ENCODE measurements at places on chromosomes 12 and 14. TPM values are rescaled to one million over a fixed set of nuclear protein-coding genes. Genes with fewer than 3 reads are reported as not detected.

GRCh38 chr12:95721320-95721719 is 69.2 kb downstream of the NTN4 start:
- DNase-seq = no peak

DNA sequence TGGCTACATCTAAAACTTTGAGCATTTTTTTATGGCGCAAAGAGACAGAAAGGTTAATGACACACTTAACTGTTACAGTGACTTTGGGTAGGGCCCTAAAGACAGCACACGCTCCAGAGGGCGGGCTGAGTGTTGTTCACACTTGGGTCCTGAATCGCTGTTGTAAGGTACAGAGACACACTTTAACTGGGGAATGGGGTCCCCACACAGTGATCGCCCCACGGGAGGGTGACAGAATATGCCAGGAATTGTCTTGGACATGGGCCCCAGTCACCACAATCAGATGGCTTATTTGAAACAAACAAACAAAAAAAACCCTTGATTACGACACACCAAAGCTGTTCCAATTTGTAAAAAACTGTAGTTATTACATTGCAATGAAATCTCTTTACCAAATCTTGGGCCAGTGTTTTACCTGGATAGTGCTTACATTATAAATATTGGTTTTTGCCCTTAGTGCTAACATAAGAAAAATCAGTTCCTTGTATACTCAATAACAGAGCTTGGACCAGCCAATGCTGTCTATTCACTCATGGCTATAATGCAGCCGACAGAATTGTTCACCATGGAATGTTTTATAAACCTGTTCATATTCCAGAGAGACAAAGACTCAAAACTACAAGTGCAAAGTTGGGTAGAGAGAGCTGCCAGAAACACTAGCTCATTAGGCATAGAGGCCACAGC is 28.3 kb downstream of the KCTD10 start:
- no peak for DNase-seq

DNA sequence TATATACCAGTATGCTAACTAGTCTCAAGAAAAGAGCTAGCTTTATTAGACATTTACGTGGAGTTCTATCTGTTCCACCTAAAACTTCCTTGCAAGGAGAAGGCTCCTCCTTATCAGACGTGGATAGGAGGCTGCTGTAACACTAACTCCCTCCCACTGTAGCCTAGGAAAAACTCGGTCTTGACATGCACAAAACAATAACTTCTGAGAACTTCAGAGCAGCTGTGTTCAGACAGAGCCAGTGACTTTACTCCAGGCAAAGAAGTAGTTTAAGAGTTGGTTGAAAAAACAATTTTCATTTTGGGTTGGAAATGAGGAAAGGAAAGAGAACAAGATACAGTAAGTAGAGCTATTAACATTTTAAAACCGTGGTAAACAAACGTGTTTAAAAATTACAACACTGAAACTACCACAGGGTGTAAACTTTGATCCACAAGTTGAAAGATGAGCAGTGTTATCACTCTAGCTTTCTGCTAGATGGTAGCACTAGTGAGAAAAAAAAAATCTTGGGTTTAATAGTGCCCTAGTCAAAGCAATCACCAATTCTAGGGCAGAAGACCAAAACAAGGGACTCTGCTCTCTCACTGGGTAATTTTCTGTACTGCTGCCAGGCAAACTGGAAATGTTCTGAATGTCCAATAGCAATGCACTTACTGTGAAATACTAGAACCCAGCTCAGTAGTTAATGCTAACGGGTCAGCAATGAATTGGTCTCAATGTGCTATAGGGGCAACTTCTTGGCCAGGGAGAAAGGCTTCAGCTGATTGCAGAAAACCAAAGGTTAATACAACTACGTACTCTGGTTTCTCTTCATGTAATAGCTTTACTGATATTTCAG is 2.4 kb downstream of the ATF7 start:
- DNase-seq = no peak

GRCh38 chr12:101859664-101860607 is 17.4 kb upstream of the DRAM1 start:
- no peak for DNase-seq

DNA sequence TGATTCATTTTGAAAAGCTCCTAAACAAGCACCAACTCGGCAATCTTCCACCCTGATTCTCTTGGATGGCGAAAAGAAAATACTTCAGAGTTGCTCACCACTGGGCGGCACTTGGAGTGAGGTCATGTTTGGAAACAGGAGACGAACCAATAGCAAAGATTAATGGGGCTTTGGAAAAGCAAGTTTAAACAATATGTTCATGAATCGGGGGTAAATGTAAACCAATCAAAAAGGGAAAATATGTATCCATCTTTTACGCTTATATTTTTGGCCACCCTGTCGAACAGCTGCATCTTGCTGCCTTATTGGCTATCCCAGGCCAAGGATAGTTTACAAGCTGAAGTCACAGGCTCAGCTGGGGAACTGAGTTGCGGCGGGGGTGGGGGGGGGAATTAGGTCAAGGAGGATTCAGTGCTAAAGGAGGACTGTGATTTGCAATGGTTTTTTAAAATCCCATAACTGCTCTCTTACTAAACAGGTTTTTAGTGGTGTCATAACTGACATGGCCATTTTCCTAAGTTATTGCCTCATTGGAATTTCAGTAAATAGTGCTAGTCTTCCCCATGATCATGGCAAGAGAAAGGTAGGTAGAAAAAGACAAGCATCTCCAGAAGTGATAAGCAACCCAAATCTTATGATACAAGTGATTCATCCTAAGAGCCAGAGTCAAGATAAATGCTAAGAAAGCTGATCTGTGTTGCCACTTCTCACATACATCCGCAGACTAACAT is 210.6 kb downstream of the PHLDA1 start:
- no peak for DNase-seq

DNA sequence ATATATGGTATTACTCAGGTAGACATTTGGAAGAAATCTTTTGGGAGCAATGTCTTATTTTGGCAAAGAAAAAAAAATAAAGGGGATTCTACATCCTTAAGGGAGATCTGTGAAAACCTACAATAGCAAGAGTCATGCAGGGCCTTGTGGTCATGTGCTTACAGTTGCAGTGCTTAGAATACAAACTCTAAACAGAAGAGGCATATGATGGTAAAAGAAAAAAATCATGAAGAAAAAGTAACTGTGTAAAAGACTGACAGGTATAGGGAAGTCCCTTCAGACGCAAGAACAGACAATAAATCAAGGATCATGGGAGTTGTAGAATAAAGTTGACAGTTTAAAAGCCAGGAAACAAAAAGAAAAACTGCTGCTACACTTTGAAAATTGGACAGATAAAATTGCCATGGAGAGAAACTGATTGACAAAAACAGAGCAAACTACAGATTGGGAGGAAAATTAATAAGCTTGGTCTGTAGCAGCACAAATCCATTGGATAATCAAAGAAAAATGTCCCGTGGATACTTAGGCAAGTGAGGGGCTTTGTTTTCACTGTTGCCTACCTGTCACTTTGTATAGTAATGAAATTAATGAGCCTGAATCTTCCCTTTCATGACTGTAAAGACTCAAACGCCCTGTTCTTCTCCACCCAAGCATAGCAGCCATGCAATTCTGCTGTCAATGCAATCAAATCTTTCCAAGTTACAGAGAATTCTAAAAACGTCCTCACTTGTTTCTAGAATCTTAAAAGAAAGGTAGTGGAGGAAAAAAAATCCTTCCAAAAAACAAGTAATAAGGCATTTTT is 402.0 kb downstream of the SYT1 start:
- no peak for DNase-seq

DNA sequence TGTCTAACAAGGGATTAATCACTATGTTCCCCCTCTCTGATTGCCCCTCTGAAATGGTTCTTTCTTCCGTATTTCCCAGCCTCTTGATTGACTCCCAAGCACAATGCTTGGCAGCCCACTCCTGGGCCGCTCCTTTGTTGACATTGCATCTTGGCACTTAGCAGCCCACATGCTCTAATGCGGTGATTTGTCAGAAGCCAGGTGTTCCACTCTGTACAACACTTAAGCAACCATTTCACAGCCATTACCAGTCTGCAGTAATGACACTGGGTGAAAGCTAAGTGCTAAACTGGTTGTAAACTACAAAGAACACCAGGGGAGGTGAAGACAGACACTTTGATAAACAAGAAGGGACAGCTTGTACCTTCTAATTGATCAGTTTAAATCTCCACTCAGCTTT is 353.5 kb downstream of the TMEM132D start:
- DNase-seq = no peak

- no peak for DNase-seq
Measured at GRCh38 chr14:90600619-90601018, 203.8 kb downstream of the CALM1 start.

DNA sequence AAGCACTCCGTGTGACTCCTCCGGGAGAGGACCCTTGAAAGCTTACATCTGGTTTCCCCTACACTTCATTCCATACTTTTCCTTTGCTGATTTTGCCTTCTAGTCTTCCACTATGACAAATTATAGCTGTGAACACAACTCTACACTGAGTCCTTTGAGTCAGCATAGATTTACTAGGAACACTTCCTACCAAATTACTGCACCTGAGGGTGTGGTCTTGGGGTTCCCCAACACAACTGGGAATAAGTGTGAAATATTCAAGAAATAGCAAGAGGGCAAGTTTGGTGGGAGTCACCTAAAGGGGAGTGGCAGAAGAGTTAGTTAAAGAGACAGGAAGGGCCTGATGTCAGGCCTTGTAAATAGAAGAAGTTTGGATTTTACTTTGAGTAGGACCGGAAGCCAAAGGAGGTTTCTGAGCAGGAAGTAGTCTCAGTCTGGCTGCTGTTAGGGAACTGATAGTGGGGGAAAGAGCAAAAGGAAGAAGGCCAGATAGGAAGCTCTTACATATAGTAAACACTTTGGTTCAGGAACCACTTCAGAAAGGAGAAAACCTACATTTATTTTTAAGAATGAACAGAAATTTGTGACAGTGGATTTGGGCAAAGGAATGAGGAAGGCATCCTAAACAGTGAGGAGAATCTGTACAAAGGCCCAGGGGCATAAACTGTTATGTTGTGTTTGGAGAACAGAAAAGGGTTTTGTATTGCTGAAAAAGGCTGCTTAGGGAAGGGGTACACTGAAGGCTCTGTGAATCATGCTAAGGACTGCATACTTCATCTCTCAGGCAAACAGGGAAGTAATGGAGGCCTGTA is 14.2 kb downstream of the SEL1L start:
- no peak for DNase-seq

- no peak for DNase-seq
Measured at GRCh38 chr12:27657296-27657695, 39.0 kb upstream of the REP15 start.

DNA sequence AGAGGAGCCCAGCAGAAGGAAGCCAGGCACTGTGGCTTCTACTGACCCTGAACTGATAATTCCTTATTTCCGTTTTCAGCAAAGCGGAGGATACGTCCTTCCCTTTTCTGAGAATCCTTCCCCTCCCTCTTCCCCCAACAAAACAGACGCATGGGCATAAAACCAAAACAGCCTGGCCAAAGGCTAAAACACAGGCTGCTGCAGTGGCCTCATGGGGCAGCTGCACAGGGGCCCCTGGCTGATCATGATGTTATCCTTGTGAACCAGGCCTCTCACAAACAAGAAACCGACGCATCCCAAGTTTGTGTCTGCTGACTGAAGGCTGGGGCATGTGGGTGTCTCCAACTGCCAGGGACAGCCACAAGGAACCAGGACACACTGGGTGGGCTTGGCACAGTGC is 23.4 kb upstream of the STON2 start:
- DNase-seq = no peak

- no peak for DNase-seq
Measured at GRCh38 chr12:91523831-91524230, 341.2 kb upstream of the DCN start.

SRGAP1 gene
- 13.8 TPM for total RNA-seq

CAPS2 gene
- 9.3 TPM for total RNA-seq
